ENCODE measurements at places on chromosomes 1 and 21. TPM values are rescaled to one million over a fixed set of nuclear protein-coding genes. Genes with fewer than 3 reads are reported as not detected.

The ALDH9A1 gene
- 123 TPM for total RNA-seq

The PODN gene
- 1.5 TPM for total RNA-seq

The TDRD10 gene
- total RNA-seq, result not detected

The CDA gene
- not detected for total RNA-seq

The SLAMF9 gene
- total RNA-seq, result 0.09 TPM

The IRF6 gene
- total RNA-seq, result 0.59 TPM

The NAV1 gene
- total RNA-seq, result 123 TPM

The KCNJ9 gene
- total RNA-seq, result not detected

The KIF26B gene
- total RNA-seq, result 71.3 TPM

The KMO gene
- total RNA-seq, result not detected

The ACADM gene
- 43.2 TPM for total RNA-seq

The LCE1A gene
- total RNA-seq, result not detected

The SZT2 gene
- 27.9 TPM for total RNA-seq

The DRAXIN gene
- 1.2 TPM for total RNA-seq

The MCOLN3 gene
- total RNA-seq, result not detected

The LMOD1 gene
- total RNA-seq, result 27.0 TPM

The ARTN gene
- 0.30 TPM for total RNA-seq

The DTL gene
- 1.8 TPM for total RNA-seq

The GPR161 gene
- 29.0 TPM for total RNA-seq

The C1orf167 gene
- not detected for total RNA-seq

The POU3F1 gene
- total RNA-seq, result 0.09 TPM

The RIPPLY3 gene
- not detected for total RNA-seq

The C1orf87 gene
- total RNA-seq, result not detected

The OR10J1 gene
- not detected for total RNA-seq

The UBASH3A gene
- total RNA-seq, result not detected

The NUDT4B gene
- 10.4 TPM for total RNA-seq

The KIF14 gene
- 8.8 TPM for total RNA-seq

The ARID1A gene
- total RNA-seq, result 16.9 TPM

The DENND4B gene
- total RNA-seq, result 24.3 TPM

The PYHIN1 gene
- not detected for total RNA-seq

The TMEM234 gene
- 17.0 TPM for total RNA-seq

The LRP8 gene
- 10.7 TPM for total RNA-seq

The IFNLR1 gene
- total RNA-seq, result not detected

The NMNAT1 gene
- 21.6 TPM for total RNA-seq

The UMODL1 gene
- total RNA-seq, result not detected

The DIO1 gene
- not detected for total RNA-seq

The OR2G6 gene
- total RNA-seq, result not detected

The SLC44A5 gene
- total RNA-seq, result under 0.01 TPM

The PRR9 gene
- total RNA-seq, result not detected

The RIPK4 gene
- 0.28 TPM for total RNA-seq

All from smooth muscle cell of the umbilical artery (primary cell).